ENCODE measurements at places on chromosomes 5 and 9. TPM values are rescaled to one million over a fixed set of nuclear protein-coding genes. Genes with fewer than 3 reads are reported as not detected.

DNA sequence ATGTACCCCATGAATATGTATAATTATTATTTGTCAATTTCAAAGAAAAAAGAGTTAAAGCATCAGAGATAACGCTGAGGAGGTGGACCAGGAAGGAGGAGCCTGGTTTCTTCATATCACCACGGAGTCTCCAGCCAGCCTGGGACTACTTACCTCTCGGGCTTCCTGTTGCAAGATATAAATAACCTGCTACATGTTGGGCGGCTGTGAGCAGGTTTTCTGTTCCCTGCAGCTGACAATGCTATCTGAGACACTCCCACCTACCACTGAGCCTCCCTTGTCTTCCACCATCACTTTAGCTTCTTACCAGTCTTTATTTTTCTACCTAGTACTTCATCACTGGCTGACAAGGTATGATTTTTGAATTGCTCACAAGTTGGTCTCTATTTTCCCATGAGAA, 102.7 kb upstream of the CPEB4 start:
- DNase-seq, result no peak

- no peak for DNase-seq
Observed at GRCh38 chr5:122473138-122473843, 161.3 kb downstream of the SNCAIP start.

- no peak for DNase-seq
Observed at GRCh38 chr5:138705567-138705966, 47.7 kb upstream of the CTNNA1 start.

GRCh38 chr5:122236270-122237040, 75.6 kb upstream of the SNCAIP start:
- DNase-seq, result no peak

The ORM1 gene
- total RNA-seq, result not detected

The FOXD4L6 gene
- not detected for total RNA-seq
